Esophagus squamous epithelium (tissue), 5 donors: ENCODE measurements at places on chromosomes 7 and 10. TPM values are rescaled to one million over a fixed set of nuclear protein-coding genes. Genes with fewer than 3 reads are reported as not detected.

- H3K4me3 ChIP-seq = no peak overlapping the region
- H3K36me3 ChIP-seq = no peaks in the 10 kb centered on the region
- no peaks in the 10 kb centered on the region for H3K4me1 ChIP-seq
- H3K27me3 ChIP-seq = no peaks in the 10 kb centered on the region
- DNase-seq = no peak
Observed at GRCh38 chr10:91088300-91089140, 131.9 kb upstream of the PCGF5 start.

- H3K27me3 ChIP-seq = no peaks in the 10 kb centered on the region
- H3K27ac ChIP-seq = no peak overlapping the region
- no peaks in the 10 kb centered on the region for H3K36me3 ChIP-seq
- no peak overlapping the region for H3K4me3 ChIP-seq
- H3K4me1 ChIP-seq = peaks cover 4% of the 10 kb centered on the region
Observed at GRCh38 chr7:111010798-111011197, 80.1 kb upstream of the LRRN3 start.

Gene C7orf33
- not detected for total RNA-seq

GRCh38 chr10:118680197-118680596 lies 74.6 kb downstream of the CACUL1 start:
- H3K4me1 ChIP-seq = no peaks in the 10 kb centered on the region
- no peaks in the 10 kb centered on the region for H3K27me3 ChIP-seq
- DNase-seq = no peak
- no peaks in the 10 kb centered on the region for H3K36me3 ChIP-seq

GRCh38 chr10:94443549-94443948 lies 41.2 kb downstream of the TBC1D12 start:
- H3K27ac ChIP-seq = no peak overlapping the region
- no peaks in the 10 kb centered on the region for H3K36me3 ChIP-seq
- H3K27me3 ChIP-seq = no peaks in the 10 kb centered on the region

- DNase-seq = no peak
- no peak overlapping the region for H3K4me3 ChIP-seq
- H3K27me3 ChIP-seq = no peaks in the 10 kb centered on the region
Observed at GRCh38 chr10:75347186-75347585, 54.4 kb downstream of the ZNF503 start.

Gene CHAT
- total RNA-seq = not detected

GRCh38 chr7:150973571-150974451 lies 4.3 kb downstream of the KCNH2 start:
- peak overlapping the region; percentile 62 for H3K4me3 ChIP-seq
- H3K4me1 ChIP-seq = peaks cover 76% of the 10 kb centered on the region
- no peak for DNase-seq

Gene AGAP9
- total RNA-seq = 8.8 TPM

GRCh38 chr7:71691538-71691937 lies 559.6 kb downstream of the GALNT17 start:
- no peaks in the 10 kb centered on the region for H3K4me1 ChIP-seq
- H3K27me3 ChIP-seq = no peaks in the 10 kb centered on the region
- DNase-seq = no peak
- H3K36me3 ChIP-seq = no peaks in the 10 kb centered on the region

Gene TRIM50
- total RNA-seq = not detected

Gene NCOA4
- total RNA-seq = 122 TPM

DNA sequence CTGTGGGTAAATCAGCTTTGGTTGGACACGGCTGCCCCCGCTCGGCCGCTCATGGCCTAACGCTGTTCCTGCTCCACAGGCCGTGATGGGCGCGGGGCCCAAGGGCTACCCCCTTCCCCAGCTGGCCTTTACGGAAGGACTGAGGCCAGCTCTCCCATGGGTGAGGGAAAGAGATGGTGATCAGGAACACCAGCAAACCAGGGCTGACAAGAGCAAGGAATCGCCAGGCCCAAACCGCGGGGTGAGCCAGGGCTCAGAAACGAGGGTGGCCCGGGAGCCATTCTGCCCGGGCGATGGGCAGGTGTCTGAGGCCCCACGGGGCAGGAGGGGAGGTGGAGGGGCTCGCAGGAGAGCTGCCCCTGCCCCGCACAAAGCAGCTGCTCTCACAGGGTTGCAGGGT lies 26.6 kb downstream of the GPER1 start:
- no peak for DNase-seq
- H3K36me3 ChIP-seq = no peaks in the 10 kb centered on the region
- H3K4me3 ChIP-seq = no peak overlapping the region
- no peak overlapping the region for H3K27ac ChIP-seq

Gene NUTM2D
- total RNA-seq = 1.1 TPM

Gene DYDC2
- 0.15 TPM for total RNA-seq

DNA sequence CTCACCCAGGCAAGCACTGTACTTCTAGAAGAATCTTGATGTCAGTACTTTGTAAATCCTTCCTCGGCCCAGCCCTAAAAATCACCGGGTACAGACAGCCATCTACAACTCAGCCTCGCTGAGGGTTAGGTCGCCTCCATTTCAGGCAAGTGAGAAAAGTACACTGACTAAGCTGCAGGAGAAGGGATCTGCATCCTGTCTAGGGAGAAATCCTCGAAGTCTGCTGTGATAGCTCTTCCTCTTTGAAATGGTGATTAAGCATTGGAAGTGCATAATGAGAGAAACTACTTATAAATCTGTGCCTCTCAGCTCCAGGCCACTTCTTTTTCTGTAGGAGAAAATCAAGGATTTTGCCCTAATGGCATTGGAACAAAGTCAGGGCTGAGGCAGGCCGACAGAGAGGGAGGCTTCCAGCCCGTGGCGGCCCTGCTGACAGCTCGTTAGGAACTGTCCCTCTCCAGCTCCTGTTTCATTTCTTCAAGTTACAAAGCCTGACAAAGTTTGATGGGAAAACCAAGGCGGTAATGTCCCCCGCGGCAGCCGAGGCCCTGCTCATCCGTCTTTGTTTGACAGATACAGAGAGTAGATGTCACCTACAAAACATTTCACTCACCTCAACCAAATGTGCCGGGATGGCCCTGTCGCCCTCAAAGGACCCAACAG lies 14.1 kb upstream of the GOT1 start:
- no peak overlapping the region for H3K27ac ChIP-seq
- no peak for DNase-seq
- H3K4me1 ChIP-seq = no peaks in the 10 kb centered on the region

Gene SKIDA1
- total RNA-seq = 0.57 TPM

Gene KAZALD1
- 1.1 TPM for total RNA-seq

- no peak overlapping the region for H3K4me3 ChIP-seq
- no peaks in the 10 kb centered on the region for H3K36me3 ChIP-seq
- no peaks in the 10 kb centered on the region for H3K4me1 ChIP-seq
- no peak overlapping the region for H3K27ac ChIP-seq
Observed at GRCh38 chr10:19578571-19578970, 237.7 kb upstream of the PLXDC2 start.

Gene SLC26A5
- not detected for total RNA-seq

DNA sequence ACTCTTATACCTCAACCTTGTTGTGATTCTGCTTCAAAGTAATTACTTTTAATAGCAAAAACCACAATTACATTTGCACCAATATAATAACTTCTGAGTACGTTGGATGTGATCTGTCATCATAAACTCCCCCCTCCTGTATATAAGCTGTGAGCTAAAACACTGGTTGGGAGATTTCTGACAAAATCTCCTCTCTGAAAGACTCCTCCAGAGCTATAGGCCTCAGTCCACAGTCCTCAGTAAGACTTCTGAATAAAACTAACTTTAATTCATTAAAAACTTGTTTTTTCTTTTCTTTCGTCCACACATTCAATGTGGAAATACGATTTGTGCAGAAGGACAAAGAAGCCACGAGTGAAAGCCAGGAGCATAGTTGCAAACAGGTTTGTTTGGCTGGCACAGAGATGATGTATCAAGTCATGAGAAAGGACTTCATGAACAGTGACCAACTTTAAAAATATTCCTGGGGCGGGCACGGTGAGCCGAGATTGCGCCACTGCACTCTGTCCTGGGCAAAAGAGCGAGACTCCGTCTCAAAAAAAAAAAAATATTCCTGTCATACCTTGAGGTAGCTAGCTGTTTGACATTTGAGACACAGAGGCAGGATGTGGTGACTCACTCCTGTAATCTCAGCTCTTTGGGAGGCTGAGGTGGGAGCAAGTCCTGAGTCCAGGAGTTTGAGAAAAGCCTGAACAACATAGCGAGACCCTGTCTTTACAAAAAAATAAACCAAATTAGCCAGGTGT lies 91.1 kb upstream of the ARHGAP21 start:
- DNase-seq = no peak
- no peaks in the 10 kb centered on the region for H3K36me3 ChIP-seq
- no peaks in the 10 kb centered on the region for H3K27me3 ChIP-seq
- H3K4me1 ChIP-seq = no peaks in the 10 kb centered on the region
- no peak overlapping the region for H3K27ac ChIP-seq
- no peak overlapping the region for H3K4me3 ChIP-seq

Gene GTPBP4
- 35.1 TPM for total RNA-seq

Gene RBM48
- 8.0 TPM for total RNA-seq

Gene CAMK2B
- total RNA-seq = 0.26 TPM

GRCh38 chr7:66301249-66301648 lies 96.1 kb downstream of the TPST1 start:
- no peaks in the 10 kb centered on the region for H3K36me3 ChIP-seq
- H3K4me3 ChIP-seq = no peak overlapping the region
- no peak for DNase-seq
- no peaks in the 10 kb centered on the region for H3K27me3 ChIP-seq

DNA sequence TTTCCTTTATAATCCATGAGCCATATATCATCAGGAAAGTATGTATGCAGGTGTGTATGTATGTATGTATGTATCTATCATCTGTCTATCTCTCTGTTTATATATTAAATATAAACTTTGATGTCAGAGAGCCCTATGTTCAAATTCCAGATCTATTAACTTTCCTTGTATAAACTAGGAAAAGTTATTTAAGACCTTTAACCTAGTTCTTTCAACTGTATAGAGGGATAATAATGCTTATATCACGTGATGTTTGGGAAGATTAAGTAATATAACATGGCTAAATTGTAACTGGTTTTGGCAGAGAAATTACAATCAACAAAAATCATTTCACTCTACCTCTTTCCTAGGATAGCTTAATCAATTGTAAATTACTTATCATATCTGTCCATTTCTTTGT lies 628.3 kb upstream of the IGFBP3 start:
- no peaks in the 10 kb centered on the region for H3K27me3 ChIP-seq
- no peak overlapping the region for H3K4me3 ChIP-seq
- DNase-seq = no peak
- H3K27ac ChIP-seq = no peak overlapping the region
- no peaks in the 10 kb centered on the region for H3K4me1 ChIP-seq
- no peaks in the 10 kb centered on the region for H3K36me3 ChIP-seq

DNA sequence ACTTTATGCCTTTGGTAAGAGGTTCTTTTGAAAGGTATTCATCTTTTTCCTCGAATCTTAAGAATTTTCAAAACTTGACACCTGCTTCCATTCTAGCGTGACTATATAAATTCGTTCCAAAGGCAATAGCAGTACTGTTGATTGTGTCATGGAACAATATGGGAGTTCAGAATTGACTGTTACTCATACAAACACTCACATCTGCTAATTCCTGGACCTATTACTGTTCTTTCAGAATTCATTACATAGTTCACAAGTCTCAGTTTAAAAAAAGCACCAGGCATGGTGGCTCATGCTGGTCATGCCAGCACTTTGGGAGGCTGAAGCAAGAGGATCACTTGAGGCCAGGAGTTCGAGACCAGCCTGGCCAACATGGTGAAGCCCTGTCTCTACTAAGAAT lies 80.9 kb downstream of the CACNB2 start:
- no peaks in the 10 kb centered on the region for H3K4me1 ChIP-seq
- no peaks in the 10 kb centered on the region for H3K27me3 ChIP-seq
- no peak overlapping the region for H3K4me3 ChIP-seq
